ENCODE measurements at places on chromosomes 13 and 19.
A peak's percentile ranks its signal among the peaks of the same experiment; 100 is the strongest.

GRCh38 chr19:35184884-35185283 lies 30.3 kb downstream of the FXYD5 start:
- DNase-seq, result no peak

- DNase-seq, result no peak
Observed at GRCh38 chr13:54758795-54759194, 1730.2 kb downstream of the OLFM4 start.

DNA sequence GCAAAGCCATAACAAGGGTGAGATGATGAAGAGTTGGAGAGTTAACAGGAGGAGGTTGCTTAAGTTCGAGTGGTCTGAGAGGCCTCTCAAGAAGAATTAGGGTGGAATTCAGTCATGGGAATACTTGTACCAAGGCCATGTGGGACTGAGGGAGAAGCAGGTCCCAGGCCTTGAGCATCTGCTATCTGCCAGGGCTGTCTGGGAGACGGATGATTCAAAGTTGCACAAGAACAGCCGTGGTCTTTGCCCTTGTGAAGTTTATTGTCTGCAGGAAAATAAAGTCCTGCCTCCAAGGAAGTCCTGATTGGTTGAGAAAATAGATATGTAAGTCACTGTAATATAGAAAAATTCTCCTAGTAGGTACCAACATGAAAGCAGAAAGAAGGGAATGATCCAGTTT lies 178.8 kb upstream of the RFC3 start:
- DNase-seq, result no peak

- DNase-seq, result no peak
Observed at GRCh38 chr19:4639531-4640246, 373 bp downstream of the TNFAIP8L1 start.

GRCh38 chr19:41324231-41324702 lies 14.3 kb downstream of the CCDC97 start:
- no peak for DNase-seq

- DNase-seq, result no peak
Observed at GRCh38 chr13:35789335-35790165, 313.1 kb upstream of the MAB21L1 start.

- DNase-seq, result no peak
Observed at GRCh38 chr19:50537769-50538230, 24.1 kb upstream of the ASPDH start.

- DNase-seq, result no peak
Observed at GRCh38 chr13:112760931-112761330, 71.1 kb downstream of the ATP11A start.

GRCh38 chr19:53868892-53869804 lies 1.5 kb downstream of the MYADM start:
- DNase-seq, result peak; percentile 66

- DNase-seq, result no peak
Observed at GRCh38 chr13:33172911-33173310, 112.6 kb downstream of the STARD13 start.

DNA sequence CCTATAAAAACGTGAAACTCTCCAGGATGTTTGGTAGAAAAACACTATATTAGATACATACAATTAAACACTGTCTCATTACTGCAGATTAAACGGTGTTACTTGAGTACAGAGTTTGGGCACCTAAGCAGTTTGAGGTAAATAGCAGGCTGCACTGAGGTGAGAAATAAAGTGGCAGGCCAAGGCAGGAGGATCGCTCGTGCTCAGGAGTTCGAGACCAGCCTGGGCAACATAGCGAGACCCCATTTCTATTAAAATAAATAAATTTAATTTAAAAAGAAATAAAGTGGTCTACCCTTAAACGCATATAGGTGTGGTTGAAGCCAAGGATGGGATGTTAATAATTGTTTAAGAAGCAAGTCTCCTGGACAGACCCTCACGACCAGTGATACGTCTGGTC lies 1.2 kb downstream of the PSPC1 start:
- no peak for DNase-seq

- DNase-seq, result no peak
Observed at GRCh38 chr13:34066344-34066743, 248.4 kb downstream of the RFC3 start.

DNA sequence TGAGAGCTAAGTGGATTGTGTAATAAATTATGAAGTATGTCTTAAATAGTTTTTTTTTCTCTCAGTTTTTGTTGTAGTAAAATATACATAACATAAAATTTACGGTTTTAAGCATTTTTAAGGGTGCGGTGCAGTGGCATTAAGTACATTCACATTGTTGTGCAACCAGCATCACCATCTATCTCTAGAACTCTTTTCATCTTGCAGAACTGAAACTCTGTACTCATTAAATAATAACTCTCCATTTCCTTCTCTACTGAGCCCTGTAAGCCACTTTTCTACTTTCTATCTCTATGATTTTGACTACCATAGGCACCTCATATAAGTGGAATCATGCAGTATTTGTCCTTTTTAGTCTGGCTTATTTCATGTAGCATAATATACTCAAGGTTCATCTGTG lies 87.1 kb downstream of the GJA3 start:
- no peak for DNase-seq

DNA sequence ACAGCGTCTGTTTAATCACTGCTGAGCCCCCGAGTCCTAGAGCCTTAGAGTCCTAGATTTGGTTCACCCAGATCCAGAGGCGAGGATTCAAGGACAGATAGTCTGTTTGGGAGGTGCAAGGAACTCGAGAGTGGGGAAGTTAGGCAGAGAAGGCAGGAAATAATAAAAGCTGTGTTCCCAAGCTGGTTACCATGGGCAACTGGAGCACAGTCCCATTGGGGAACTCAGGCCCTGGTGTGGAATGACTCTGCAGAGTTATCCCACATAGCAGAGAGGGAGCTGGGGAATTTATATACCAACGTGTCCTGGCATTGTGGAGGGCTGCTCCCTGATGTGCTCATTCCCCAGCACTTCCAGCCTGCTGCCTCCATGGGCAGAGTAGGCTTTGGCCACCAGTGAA lies 9.7 kb downstream of the IGSF23 start:
- no peak for DNase-seq

- DNase-seq, result no peak
Observed at GRCh38 chr19:478236-478903, 17.5 kb upstream of the SHC2 start.

- no peak for DNase-seq
Observed at GRCh38 chr19:17565611-17566010, 10.2 kb downstream of the COLGALT1 start.

DNA sequence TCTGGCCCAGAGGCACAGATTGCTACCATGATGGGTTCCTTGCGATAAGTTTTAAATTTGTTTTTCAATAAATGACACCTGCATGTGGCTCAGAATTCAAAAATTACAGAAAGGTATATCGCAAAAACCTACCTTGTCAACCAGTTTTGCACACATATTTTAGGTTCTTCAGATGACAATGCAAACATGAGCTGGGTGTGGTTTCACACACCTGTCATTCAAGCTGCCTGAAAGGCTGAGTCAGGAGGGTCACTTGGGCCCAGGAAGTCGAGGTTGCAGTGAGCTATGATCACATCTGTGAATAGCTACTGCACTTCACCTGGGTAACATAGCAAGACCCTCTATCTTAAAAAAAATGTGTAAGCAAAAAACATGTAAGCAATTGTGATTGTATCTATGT lies 56.1 kb downstream of the DNM2 start:
- no peak for DNase-seq

- peak; percentile 67 for DNase-seq
Observed at GRCh38 chr19:15265850-15266248, 33.6 kb upstream of the EPHX3 start.

- no peak for DNase-seq
Observed at GRCh38 chr13:44759384-44760360, 183.5 kb upstream of the TSC22D1 start.

GRCh38 chr19:22619371-22619770 lies 14.8 kb upstream of the ZNF492 start:
- DNase-seq, result no peak

DNA sequence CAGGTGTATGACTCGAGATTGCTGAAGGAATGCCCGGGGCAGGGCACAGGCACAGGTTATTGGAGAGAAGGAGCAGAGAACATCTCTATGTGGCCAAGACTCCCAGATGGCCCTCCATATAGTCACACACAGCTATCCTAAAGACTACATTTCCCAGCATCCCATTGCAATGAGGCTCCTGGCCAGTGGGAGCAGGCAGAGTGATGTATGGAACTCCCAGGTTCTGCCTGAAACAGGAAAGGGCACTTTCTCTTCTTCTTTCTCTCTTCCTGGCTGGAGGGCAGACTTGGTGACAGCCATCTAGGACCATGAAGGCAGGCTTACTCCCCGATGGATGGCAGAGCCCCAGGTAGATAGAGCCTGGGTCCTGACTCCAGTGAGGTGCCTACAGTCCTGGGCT lies 13.5 kb downstream of the PPP1R13L start:
- DNase-seq, result no peak

- DNase-seq, result no peak
Observed at GRCh38 chr19:15549581-15549980, 41.3 kb downstream of the CYP4F22 start.

GRCh38 chr13:104580931-104581330 lies 1514.7 kb upstream of the SLC10A2 start:
- no peak for DNase-seq

DNA sequence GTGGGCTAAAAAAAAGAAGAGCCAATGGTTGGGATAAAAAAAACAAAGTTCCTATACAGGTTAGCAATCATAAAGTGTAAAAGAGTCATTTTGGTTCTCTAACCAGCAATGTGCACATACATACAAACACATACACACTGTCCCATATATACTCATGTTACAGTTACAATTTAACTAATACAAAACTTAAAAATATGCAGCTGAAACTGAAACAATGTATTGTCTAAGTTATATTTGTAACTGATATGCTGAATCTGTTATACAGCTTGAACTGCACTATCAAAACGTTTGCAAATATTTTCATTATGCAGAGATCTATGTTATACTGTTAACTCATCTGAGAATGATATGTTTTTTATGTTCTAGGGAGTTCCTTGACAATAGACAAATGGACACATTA lies 173.7 kb downstream of the KLF12 start:
- no peak for DNase-seq

GRCh38 chr19:55311797-55312196 lies 13.3 kb downstream of the TMEM150B start:
- no peak for DNase-seq

DNA sequence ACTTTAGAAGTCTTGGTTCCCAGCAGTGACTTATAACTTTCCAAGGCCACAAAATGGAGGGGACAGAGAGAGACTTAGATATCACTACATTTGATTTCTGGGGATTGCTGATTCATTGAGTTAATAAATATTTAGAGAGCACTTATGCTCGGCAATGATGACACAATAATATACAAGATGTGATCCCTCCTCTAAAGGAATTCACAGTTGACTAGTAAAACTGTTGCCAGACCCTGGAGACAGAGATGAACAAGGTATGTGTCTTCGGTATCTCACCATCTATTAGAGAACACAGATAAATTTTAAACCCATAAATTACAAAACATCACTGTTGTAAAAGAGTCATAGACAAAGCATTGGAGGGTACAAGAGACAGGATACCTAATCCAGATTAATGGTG lies 437.5 kb downstream of the FOXO1 start:
- DNase-seq, result no peak

DNA sequence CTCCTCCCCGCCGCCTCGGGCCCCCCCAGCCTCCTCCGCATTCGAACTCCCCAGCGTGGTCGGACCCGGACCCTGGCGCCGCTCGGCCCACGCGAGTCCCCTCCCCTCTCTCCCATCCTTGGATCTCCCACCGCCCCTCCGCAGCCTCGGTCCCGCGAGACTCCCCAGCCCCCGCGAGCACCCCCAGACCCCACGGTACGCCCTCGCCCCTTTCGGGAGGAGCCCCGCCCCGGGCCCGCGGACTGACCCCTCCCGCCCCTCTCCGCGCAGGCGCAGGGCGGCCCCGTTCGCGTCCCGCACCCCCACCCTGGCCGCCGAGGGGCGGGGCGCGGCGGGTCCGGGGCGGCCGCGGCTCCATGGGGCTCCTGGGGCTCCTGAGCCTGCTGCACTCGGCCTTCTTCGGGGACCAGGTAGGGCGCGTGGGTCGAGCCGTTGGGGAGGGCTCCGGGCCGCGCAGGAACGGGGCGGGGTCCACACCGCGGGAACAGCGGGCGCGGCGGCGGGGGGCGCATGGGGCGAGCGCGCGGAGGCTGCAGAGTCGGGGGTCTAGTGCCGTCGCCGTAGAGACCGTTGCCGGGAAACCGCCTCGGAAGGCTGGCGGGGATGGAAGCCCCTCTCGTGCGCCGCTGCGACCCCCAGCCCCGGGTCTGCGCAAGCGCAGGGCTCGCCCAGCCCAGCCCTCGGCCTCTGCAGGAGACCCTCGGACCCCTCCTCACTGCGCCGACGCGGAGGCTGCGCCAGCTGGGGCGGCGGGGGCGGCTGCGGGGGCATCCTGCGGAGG lies 3.8 kb upstream of the APC2 start:
- no peak for DNase-seq

DNA sequence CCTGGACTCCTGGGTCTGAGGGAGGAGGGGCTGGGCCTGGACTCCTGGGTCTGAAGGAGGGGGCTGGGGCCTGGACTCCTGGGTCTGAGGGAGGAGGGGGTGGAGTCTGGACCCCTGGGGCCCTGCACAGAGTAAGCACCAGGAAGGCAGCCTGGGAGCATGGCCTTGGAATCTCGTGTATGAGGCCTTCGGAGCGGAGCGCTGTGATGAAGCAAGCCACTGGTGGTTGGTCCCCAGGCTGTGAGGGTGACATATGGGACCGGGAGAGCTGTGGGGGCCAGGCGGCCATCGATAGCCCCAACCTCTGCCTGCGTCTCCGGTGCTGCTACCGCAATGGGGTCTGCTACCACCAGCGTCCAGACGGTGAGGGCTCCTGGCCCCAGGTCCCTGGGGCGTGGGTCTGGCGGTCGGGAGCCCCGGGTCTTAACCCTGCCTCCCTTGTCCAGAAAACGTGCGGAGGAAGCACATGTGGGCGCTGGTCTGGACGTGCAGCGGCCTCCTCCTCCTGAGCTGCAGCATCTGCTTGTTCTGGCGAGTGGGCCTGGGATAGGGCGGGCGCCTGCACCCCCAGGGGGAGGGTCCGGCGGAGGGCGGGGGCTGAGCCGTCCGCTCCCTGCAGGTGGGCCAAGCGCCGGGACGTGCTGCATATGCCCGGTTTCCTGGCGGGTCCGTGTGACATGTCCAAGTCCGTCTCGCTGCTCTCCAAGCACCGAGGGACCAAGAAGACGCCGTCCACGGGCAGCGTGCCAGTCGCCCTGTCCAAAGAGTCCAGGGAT lies 918 bp downstream of the TMEM190 start:
- no peak for DNase-seq

Data from GOT3 (cell line).